ENCODE measurements at places on chromosomes 4 and X.

DNA sequence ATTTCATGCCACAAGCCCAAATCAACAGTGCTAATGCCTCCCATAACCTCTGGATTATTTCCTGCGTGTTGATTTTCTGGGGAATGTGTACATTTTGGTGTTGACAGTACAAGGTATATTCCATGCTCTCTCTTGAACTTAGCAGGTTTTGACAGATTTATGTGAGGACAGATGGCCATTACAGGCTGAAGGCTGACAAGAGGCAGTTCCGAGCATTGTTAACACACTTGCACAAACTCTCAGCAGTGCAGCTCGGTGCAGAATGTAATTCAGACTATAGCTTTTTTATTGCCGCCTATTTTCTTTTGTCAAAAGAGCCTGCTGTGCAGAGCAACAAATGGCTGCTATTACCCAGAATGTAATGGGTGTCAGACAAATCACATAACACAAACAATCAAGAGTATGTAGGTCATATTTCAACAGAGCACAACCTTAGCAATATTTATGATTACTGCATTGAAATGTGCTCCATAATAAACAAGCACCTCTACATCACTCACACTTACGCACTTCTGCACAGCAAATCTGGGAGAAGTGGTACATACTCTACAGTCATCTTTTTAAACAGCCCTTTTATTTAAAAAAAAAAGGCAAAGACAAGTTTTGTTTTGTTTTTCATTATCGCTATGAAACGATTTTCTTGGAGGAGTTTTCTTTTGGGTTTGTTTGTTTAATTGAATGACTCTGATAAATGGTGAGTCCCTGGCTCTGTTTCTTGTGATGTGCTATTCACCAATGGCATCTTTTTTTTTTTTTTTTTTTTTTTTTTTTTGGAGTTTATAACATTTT lies 71.6 kb downstream of the PPARGC1A start:
- no peak for DNase-seq

DNA sequence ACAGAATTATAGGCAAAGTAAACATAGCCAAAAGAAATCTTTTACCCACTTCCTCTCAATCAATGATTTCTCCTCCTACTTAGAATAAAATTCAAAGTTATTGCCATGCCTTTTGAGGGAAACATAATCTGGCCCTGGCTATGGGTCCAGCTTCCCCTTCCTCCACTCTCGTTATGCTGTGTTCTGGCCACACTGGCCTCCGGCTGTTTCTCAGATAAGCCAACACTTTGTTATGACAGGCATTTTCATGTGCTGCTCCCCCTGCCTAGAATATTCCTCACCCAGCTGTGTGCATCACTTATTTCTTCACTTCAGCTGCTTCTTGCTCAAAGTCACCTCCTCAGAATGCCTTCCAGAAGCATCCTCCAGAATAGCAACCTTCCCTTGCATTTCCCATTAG lies 386.6 kb upstream of the AADAT start:
- no peak for DNase-seq

DNA sequence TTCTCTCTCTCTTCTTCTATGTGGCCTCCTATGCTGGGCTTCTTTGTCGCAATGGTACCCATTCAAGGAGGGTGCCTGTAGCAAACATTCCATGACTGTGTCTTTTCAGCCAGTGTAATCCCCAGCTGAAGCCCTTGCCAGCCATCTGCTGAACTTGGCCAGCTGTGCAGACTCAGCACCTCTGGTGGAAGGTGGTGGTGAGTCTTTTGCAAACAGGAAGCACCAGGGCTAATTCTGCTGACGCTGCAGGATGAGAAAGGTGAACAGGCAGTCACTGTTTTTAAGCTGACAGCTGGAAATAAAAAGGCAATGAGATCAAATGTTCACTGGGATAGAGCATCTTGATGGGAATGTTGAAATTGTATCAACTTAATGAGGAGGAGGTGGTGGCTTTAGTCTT lies 298.7 kb upstream of the CLNK start:
- DNase-seq: peak; percentile 1

- no peak for DNase-seq
These were observed 5.8 kb downstream of the NKX6-1 start for GRCh38 chr4:84493092-84493850.

GRCh38 chr4:113700602-113701150 lies 60.9 kb downstream of the CAMK2D start:
- no peak for DNase-seq

DNA sequence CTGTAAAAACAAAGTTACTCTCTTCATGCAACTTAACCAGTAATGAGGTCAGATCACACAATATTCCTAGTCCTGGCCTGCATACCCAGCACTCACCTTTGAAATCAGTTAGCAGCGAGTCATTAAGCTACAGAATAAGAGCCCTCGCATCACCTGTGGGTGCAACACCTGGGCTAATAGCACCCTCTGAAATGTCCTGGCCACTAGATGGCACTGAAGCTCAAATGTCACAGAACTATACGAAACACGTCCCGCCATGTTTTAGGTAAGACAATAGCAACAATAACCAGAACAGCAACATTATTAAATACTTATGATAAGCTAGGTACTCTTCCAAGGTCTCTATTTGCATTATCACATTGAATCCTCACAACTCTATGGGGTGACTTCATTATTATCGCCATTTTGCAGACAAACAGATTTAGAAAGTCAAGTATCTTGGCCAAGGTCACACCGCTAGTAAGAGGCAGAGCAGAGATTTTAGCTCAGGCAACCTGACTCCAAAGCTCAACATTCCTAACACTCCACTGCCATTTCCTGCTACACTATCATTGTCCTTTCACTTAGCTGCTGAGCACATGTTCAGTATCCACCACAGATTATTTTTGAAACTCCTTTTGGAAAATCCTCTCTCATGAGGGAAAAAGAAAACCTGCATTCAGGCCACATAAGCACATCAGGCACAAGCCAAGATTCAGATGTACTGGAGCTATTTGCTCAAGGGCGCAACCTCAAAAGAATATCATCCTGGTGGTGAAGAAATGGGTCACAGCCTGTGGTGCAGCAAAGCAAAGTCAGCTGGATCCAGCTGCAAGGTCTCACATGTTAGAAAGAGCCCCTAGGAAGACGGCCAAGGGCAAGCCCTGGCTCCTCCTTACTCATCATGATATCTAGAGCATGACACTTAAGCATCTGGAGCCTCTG lies 59.5 kb upstream of the KDR start:
- DNase-seq: no peak

DNA sequence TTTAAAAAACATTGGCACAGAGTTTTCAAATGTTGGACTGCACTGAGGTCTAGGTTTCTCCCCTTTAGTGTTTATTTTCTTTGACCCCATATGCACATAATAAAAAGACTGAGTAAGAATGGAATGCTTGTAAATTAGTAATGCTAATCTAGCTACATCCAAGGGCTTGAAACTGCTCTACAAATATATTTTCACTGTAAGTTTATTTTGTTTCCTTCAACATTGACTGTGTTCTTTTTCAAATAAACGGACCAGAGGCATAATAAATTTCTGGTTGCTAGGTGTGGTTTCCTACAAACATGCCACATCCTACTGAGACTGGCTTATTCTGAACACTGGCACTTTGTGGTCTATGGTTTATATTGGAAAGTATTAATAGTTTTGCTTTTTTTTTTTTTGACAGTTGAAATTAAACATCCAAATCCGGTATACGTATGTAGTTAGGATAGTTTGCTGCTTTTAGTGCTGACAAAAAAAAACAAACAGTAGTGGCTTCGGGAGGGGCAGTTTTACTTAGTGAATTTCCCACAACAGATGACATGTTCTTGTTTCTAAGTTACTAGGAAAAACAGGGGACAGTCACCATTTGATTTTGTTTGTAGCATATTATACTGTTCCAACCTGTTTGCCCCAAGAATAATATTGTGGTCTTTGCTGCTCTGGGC lies 13.2 kb downstream of the CA5B start:
- peak; percentile 86 for DNase-seq

- no peak for DNase-seq
These were observed 37.1 kb downstream of the VEGFC start for GRCh38 chr4:176755613-176756012.

DNA sequence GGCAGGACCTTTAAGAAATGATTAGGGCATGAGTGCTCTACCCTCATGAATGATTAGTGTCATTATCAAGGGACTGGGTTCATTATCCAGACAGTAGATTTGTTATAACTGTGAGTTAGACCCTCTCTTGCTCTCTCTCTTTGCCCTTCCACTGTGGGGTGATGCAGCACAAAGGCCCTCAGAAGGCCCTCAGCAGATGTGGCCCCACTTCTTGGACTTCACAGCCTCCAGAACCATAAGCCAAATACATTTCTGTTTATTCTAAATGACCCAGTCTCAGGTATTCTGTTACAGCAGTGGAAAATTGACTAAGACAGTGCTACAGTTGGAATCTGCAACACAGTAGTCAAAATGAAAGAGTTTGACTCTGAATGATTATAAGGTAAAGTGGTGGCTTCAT lies 17.2 kb upstream of the PDLIM5 start:
- no peak for DNase-seq

GRCh38 chr4:107891299-107891698 lies 40.0 kb upstream of the CYP2U1 start:
- DNase-seq: no peak

All from central memory CD4-positive, alpha-beta T cell (primary cell).